Stimulated activated CD4-positive, alpha-beta T cell treated with anti-CD3 and anti-CD28 coated beads, Interleukin-4, amount 100 ng/mL, for 1 hour (primary cell): ENCODE measurements at places on chromosomes 6 and 20.

DNA sequence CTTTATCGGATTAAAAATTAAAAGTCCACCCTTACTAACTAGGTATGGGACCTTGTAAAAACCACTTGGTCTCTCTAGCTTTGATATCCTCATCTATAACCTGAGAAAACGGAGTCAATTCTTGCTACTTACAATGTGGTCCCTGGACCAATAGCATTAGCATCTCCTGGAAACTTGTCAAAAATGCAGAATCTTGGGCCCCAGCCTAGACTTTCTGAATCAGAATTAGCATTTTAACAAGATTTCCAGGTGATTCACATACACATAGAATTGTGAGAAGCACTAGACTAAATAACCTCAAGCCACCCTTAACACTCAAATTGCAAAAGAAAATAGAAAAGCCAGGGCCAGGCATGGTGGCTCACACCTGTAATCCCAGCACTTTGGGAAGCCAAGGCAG lies 96.6 kb downstream of the RNGTT start:
- DNase-seq, result no peak

- DNase-seq, result no peak
These were observed 88.1 kb upstream of the TMEM170B start for GRCh38 chr6:11449408-11449807.

DNA sequence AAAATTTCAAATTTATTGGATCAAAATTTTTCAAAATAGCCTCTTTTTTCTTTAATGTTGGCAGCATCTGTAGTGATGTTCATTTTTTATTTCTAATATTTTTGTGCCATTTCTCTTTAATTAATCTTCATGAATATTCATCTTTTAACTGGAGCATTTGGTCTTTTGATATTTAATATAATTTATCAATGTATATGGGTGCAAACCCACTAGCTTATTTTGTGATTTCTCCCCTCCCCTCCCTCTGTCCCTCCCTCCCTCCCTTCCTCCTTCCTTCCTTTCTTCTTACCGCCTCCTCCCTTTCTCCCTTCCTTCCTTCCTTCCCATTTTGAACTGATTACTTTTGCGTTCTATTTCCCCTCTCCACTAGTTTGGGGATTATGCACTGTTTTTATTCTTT lies 49.2 kb downstream of the TGM2 start:
- DNase-seq, result no peak

DNA sequence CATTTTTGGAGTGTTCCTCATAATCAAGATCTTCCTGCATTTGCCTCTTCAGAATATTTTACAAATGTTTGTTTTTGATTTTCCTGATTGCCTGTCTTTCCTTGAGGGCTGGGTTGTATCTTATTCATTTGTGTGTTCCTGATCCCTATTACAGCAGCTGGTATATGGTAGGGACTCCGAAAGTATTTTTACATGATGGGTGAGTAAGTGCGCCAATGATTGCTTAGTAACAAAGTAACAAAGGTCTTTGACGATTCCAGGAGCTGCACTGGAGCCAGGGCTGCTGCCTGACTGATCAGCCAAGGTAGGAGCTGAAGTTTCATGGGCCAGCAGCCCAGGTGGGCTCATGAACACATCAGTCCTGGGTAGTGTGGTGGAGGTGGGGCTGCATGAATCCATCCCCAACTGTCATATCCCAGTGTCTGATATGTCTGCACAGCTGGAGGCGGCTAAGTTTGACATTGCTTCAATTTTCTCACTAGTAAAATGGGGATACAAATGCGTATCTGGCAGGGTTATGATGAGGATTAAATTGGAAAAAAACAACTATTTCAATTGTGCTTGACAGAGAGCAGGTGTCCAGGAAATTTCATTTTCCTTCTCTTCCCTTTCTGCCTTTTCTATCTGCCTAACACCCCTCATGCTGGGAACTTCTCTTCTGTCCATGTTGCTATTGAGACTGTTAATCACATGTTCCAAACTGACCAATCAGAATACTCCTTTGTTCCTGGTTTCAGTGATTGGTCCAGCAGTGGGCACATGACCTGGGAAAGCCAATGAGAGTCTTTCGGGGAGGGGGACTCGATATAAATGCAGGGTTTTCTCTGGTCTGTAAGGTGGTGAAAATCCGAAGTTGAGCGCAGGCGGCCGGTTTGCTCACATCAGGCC lies 90.7 kb downstream of the CDH26 start:
- DNase-seq, result no peak

GRCh38 chr20:17503301-17504065 lies 27.7 kb downstream of the BFSP1 start:
- DNase-seq, result no peak

DNA sequence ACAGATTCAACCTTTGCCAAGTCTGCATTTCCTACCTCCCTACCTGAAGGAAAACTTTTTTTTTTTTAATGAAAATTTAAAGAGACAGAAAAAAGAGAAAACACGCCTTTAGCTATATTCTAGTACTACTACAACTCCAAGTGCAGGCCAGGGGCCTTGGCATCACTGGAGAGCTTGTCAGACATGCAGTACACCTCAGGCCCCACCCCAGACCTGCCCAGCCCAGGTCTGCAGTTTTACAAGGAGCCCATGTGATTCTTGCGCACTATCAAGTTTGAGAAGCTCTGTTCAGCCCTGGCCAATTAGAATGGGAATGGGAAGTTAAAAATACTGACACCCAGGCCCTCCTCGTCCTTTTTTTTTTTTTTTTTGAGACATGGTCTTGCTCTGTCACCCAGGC lies 85.0 kb downstream of the NFATC2 start:
- DNase-seq, result no peak

DNA sequence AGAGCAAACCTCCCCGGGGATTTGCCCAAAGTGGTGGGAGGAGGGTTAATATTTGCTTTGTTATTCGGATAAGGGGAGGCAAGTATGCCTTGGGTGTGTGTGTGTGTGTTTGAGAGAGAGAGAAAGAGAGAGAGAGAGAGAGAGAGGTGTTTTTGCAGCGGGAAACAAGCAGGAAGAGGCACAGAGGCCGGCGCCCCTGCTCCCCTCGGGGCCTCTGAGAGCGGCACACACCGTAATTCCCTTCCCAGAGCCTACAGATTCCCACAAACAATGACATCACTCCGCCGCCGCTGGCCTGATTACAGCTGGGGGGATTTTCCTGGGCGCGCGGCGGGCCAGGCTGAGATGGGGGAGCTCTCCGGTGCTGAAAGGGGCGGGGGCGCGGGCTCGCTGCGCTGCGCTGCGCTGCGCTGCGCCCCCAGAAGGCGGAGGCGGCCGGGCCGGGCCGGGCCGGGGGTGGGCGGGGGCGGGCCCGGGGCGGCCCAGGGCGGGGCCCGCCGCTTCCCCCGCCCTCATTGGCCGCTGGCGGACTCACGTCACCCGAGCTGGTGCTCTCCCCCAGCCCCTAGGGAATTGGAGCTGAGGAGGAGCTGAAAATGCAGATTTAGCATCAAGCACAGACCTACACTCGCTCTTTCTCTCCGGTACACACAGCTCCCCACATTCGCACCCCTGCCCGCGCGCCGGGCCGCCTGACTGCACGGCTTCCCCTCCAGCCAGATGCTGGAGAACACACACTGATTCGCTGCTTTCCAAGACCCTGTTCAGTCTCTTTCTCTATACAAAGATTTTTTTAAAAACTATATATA lies at the start of gene PCSK2:
TSS of gene PCSK2 (plus strand) at position 631 of the 809 bp plus-strand sequence. CDS start 266 bp downstream, outside the sequence.
- DNase-seq, result no peak

- no peak for DNase-seq
These were observed 68.3 kb downstream of the AFDN start for GRCh38 chr6:167894965-167895364.

GRCh38 chr6:11069760-11070159 lies 23.9 kb upstream of the SMIM13 start:
- no peak for DNase-seq

DNA sequence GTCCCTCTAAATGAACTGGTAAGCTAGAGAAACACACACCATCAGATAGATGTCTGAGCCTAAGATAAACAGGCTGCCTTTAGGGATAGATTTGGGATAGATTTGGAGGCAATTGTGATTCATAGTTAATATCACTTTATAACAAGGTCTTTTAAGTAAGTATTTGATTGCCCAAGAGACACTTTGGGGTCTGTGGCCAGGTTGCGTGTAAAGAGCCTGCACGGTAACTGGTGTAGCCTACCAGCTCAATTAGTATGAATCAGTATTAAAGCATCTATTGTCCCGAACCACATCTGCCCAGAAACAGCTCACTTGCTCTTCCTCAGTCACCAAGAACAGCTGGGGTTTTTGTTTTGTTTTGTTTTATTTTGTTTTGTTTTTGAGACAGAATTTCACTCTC lies 193.3 kb downstream of the SASH1 start:
- no peak for DNase-seq

GRCh38 chr6:22658934-22659333 lies 89.6 kb downstream of the HDGFL1 start:
- no peak for DNase-seq

DNA sequence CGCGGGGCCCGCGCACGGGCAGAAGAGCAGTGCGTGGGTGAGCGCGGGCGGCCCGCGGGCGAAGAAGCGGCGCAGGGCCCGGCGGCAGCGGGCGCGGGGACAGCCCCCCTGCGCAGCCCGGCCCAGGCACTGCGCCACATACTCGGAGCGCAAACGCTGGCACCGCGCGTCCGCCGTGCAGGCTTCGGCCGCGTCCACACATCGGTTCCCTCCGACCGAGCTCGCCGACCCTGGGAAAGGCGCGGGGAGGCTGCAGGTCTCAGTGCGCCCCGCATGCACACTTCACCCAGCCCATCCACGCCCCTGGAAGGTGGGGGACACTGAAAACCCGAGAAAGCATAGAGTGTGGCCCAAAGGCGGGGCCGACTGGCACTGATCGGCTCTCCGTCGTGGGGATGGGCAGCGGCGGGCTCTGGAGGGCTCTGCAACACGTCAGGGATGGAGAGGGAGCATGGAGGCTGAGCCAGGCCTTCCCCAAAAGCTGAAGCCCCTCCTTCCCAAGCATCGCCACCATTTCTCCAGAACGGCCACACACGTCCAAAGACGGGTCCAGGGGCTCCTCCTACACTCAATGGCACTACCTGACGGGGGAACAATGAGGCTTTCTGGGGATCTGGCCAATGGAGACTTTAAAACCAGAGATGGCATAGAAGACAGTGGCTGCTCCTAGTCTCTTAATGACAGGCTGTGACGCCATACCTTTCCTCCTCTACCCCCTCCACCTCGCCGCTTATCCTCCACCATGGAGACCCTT lies 2.0 kb downstream of the GFRA4 start:
- DNase-seq, result no peak

DNA sequence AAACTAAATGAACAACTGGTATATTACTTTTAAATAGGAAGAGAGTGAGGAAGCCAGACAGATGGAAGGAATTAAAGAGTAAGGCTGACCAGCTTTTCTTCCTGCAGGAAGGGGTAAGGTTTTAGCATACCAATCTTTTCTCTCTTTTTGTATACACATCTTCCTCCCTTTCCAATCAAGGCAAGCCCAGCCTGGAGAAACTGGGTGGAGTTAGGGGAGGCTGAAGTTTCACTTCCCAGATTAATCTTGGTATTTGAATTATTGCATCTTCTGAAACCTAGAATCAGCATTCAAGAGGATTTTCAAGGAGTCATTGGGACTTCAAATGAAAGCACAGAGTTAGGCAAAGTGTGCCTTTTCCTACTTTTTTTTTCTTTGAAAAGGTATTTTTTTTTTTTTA lies 33.1 kb downstream of the TMEM14A start:
- no peak for DNase-seq

- no peak for DNase-seq
These were observed 214.8 kb downstream of the ADGB start for GRCh38 chr6:146813554-146813953.

DNA sequence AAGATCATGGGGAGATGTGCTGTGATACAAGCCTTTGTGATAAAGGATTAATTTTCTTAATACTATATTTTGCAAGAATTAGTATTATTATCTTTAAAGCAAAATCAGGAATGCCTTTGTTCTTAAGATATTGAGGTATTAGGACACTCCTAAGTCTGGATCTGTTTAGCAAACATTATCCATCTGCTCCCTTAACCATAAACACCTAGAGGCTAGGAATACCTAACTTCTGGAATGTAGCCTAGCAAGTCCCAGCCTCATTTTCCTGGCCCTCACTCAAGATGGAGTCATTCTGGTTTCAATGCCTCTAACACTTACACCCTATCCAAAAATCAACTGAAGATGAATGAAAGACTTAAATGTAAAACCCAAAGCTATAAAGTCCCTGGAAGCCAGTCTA lies 106.3 kb upstream of the GJE1 start:
- no peak for DNase-seq

DNA sequence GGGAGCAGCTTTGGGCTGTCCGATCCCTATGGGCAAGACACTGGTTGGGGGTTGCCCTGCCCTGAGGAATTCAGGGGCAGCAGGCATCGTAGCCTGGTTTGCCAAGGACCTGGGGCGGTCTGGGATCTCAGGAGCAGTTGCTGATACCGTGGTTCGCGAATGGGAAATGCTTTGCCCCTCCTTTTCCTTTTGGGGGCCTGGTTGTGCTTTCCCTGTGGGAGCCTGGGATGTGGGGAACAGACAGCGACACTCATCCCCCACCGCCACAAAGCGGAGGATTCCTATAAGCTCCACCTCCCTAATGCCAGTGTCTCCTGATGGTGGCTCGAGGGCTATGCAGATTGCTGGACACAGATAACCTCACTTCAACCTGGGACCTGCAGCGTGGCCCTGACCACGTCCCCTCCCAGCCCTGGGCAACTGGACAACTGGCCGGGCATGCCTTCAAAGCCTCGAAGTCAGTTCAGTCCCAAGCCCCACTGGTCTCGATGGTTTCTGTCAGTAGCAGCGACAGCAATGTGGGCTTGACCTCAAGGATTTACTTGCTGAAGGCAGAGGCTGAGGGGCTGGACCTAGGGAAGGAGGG lies 3.3 kb downstream of the CEBPB start:
- DNase-seq, result no peak

DNA sequence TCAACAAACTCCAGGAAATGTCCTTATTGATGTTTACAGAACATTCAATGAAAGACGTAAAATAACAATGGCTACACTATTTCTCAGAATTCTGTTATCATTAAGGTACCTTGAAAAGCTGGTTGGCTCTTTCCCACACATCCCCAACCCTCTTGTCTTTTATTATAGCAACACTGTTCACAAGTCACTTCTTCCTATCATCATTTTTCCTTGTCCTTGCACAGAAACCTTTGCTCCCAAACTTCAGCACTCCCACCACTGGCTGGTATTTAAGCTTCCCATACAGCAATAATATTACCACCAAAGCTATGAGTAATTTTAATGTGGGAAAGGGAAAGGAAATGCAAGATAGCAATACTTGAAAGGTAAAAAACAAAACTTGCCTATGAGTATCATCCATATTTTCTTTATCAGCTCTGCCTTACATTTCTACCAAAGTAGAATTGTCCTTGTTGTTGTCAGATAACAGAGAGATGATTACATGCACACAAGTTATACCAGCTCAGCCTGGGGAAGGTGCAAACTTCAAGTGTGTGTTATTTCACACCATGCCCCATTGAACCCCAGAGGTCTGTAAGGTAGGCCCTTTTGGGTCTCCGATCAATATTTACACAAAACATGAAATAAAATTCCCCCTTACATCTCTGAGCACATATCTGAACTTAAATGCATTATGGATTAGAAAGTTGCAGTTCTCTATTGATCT lies 32.2 kb downstream of the ARHGAP18 start:
- DNase-seq, result no peak

DNA sequence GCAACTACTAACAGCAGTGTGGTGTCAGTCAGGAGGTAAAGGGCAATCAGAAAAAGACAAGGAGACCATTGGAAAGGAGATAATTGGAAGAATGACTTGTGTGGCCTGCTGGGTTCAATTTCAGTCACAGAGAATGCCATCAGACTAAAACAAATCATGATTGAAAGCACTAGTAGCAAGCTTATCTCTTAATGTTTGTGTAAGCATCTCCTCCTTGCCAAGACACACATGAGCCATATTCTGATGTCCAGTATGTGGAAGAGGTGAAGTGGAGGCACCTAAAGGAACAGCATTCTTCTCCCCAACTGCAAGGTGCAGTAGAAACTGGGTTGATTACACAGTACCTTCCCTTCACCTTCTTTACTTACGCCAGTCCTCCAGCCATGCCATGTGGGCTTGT lies 287.5 kb downstream of the ZFAND3 start:
- DNase-seq, result no peak
